NCI-H1436 treated with DMSO at 0.1 percent for 48 hours (cell line): ENCODE measurements at places on chromosomes 13 and 19.

GRCh38 chr13:114237415-114238112, 2.9 kb downstream of the CDC16 start:
- DNase-seq = no peak

DNA sequence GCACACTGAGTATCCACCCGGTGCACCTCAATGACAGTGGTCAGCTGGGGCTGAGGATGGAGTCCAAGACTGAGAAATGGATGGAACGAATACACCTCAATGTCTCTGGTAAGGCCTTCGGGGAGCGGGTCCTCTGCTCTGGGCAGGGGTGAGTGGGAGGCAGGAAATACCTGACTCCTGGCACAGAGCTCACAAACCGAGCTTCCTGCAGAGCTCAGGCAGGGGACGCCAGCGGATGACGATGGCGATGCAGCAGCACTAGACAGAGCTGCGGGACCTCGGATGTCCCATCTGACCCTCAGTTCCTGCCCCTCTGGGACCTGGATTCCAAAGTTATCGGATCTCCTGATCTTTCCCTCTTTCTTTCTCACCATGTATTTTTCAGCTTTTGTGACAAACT, 3.8 kb downstream of the CD22 start:
- DNase-seq = no peak

DNA sequence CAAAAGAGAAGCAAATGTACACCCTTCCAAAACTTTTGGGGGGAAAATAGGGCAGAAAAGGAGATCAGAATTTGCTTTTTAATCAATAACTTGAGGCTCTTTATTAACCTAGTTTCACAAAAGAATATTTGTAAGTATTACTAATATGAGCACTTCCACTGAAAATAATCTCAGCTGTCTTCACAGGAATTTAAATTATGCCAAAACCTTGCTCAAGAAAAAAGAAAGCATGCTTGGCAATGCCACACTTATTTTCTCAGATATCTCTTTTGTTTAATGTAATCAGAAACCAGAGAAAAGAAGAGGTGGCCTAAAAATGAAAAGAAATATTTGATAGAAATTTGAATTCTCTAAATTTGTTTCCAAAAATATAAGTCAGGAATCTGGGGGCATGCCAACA, 234.9 kb upstream of the GPC6 start:
- DNase-seq = no peak

DNA sequence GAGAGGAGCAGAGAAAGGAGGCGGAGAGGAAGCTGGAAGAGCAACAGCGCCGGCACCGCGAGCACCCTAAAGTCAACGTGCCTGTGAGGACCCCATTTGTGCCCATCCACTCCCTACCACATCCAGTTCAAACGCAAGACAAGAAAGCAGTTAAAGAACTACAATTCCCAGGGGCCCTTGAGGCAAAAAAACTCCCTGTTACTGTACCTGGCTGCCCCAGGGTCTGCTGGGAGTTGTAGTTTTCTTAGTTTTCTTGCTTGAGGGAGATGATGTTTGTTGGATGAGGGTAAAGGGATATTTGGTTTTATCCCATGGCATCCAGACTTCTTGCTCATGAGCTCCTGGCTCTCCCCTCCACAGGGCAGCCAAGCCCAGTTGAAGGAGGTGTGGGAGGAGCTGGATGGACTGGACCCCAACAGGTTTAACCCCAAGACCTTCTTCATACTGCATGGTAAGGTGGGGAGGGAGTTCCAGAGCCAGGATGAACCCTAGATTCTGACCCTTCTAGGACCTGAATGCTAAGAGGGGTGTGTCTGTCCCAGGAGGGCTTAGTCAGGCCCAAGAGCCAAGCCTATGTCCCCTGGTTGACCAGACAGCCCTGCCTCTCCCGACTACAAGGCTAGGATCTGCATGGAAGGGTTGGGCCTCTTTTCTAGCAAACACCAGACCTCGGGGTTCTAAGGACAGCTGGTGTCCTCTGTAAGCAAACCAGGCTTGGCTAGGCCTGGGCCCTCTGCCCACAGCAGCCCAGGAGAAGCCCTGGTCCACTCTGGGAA, 13.2 kb downstream of the NUCB1 start:
- no peak for DNase-seq

DNA sequence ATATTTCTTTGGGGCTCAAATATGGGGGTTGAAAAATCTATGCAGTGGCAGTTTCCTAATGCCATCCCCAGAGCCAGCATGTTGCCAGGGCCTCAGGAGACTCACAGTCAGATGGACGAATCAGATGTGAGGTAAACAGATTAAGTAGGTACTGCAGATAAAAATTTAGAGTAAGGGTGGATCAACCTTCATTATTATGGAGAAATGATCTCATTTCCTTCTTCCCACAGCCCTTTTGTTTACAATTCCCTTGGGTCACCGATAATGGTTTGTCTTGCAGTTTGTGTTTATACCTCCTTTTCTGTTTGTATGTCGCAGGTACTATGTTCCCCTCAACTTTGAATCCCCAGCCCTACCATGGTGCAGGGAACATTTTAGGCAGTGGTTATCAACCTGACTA, 20.0 kb downstream of the DIAPH3 start:
- no peak for DNase-seq

DNA sequence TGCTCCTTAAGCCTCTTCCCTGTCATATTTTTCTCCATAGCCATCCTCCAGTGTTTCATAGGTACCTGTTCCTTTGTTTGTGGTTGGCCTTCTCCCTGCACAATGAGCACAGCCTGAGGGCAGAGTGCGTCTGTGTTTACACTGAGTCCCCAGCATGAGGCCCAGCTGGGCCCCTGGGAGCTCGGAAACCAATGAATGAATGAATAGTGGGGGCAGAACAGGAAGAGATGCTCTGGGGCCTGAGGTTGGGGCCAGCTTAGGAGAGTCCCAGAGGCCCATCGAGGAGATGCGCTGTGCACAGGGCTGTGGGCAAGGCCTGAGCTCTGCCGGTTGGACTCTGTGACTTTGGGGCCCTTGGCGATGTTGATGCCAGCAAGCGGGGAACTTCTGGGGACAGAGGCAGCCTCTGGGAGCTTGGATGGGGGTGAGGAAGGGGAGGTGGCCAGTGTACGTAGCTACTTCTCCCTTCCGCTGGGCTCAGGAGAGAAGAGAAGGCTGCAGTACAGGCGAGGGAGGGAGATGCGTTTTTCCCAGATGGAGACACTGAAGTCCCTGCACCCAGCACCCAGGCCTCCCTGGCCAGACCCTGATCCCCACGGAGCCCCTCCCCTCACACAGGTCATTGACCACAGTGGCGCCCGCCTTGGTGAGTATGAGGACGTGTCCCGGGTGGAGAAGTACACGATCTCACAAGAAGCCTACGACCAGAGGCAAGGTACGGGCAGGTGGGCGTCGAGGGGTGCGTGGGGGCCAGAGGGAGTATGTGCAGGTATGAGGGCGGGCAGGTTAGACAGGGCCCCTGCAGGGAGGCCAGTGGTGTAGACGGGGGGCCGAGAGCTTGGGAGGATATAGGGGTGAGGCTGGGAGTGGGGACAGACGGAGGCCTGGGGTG, 5.1 kb downstream of the TBCB start:
- DNase-seq = no peak

- no peak for DNase-seq
These were observed 12.2 kb upstream of the ZNF304 start for GRCh38 chr19:57338877-57339276.

- DNase-seq = no peak
These were observed 168.9 kb downstream of the PTPRS start for GRCh38 chr19:5171711-5172110.

DNA sequence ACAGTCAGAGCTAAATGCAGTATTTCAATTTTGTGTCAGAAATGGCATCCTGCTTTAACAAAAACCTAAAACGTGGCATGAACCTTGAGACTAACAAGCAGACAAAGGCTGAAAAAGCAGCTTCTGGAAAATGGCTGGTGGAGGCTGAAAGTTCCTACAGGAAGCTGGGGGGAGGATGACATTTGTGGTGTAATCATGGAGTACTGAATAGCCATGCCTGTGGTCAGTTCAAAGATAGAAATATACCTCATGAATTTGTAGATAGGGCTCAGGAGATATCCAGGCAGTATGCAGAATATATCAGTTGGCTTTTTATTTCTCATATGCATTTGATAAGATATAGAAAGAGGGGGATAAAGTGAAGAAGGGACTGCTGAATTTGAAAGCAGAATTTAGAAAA, 181.7 kb downstream of the UQCRFS1 start:
- no peak for DNase-seq

DNA sequence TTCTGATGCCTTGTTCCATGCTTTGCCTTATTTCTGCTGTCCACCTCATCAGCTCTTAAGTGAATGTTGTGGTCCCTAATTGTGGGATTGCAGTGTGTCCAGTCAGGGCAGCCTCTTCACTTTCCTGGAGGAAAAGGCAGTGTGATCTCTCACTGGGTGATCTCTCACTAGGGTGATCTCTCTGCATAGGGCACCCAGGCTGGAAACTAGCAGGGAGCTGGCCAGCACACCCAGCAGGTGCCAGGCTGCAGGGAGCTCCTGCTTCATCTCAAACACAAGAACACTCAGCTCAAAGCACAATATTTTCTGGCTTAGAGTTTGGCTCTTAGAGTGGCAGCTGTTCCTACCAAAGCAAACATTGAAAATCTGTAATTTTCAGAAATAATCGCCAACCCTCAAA, 36.5 kb upstream of the TSHZ3 start:
- DNase-seq = no peak

DNA sequence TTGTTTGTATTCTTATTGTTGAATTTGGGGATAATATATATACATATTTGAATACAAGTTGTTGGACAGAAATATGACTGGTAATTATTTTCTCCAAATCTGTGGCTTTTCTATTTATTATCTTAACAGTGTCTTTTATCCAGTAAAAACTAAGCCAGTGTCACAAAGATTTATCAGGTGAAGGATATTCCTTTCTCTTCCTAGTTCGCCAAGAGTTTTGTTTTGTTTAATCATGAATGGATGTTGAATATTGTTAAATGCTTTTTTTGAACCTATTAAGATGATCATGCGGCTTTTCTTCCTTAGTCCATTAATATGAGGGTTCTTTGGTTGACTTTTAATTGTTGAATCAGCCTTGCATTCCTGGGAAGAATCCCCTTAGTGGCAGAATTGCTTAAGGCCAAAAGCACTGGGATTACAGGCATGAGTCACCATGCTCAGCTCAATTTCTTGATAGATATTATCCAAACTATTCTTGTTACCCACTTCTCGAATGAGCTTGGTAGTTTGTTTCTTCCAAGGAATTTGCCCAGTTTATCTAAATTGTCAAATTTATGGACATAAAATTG, 53.3 kb downstream of the TEX26 start:
- DNase-seq = no peak

DNA sequence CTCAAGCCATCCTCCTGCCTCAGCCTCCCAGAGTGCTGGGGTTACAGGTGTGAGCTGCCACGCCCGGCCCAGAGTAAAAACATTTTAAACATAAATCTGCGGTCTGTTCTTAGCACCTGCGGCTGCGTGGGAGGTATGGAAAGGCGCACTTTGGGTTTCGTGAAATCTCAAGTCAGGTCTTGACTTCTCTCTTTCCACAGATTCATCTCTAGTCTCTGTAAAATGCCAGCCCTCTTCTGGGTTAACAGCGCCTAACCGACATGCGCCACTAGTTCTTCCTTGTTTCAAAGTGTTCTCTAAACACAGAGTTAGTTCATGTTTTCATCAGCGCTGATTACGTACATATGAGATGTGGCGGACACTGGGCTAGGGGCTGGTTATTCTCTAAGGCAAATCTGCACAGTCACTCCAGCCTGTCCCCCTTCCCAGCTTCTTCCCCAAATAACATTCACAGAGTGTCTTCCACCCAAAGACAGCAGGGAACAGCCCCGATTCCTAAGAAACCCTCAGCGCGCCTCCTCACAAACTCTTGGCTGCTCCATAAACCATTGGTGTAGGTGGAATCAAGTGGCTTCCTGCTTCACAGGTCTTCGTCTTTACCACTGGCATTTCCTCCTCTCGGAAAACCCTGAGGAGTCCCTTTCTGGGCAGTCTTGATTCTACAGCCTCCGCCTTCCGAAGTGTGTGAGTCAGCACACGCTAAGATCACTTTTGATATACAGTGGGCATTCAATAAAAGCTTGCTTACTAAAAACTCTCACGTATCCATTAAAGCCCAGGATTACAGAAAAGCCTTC, 1.4 kb downstream of the PARP4 start:
- DNase-seq = no peak

DNA sequence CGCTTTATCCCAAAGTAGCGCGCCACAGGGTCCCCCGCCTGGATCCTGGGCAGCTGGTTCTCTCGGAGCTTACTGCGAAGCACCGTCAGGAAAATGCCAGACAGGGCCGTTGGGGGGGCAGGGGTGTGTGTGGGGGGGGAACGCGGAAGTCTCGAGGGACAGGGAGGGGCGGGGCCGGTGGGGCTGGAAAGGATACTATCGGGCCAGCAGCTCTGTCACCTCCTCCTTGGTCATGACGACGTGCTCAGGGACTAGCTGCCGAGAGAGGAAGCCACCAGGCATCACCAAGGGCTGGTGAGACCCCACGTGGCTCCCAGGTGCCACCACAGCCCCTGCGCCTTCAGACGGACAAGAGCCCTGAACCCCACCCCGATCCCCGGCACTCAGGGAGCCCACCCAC, 5.3 kb downstream of the POLR2E start:
- no peak for DNase-seq

DNA sequence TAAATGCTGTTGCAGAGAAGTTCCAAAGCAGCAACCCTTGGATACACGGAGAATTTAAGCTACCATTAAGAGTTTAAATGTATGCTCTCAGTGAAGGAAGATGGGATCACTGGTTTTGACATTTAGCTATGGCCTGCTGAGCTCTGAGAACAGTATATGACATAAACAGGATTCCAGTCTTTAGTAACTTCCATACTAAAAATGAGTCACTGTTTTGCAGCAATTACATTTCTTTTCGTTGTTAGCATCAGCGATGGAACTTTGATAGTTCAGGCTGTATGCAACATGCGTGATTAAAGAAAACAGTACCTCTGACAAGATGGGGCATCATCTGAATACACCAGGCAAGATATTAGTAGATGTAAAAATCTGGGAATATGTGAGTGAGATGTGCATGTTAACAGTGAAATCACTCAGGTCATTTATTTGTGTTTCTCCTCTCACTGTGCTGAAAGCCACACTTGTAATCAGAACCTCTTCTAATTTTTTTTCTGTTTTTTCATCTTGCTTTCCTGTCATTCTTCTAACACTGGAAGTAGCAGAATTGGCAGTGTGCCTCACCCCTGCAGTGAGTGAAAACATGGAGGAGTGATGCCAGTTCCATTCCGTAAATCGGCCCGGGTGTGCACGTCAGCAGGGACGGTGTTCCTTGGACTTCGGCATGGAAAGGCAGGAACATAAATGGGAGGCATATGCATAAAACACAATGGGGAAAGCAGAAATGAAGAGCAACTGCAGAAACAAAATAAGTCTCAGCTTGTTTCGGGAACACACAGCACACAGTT, 361.5 kb downstream of the OXGR1 start:
- DNase-seq = no peak
